ENCODE measurements at places on chromosomes 3 and 15.

- no peaks in the 10 kb centered on the region for H3K36me3 ChIP-seq
- no peak overlapping the region for H3K27ac ChIP-seq
Observed at GRCh38 chr3:71464613-71465012, 118.9 kb downstream of the FOXP1 start.

- H3K36me3 ChIP-seq = no peaks in the 10 kb centered on the region
- no peak for DNase-seq
- no peaks in the 10 kb centered on the region for H3K27me3 ChIP-seq
- no peak overlapping the region for H3K4me3 ChIP-seq
Observed at GRCh38 chr3:157132936-157133335, 27.0 kb downstream of the CCNL1 start.

GRCh38 chr15:68224108-68224507, 5.4 kb downstream of the CLN6 start:
- H3K27me3 ChIP-seq = no peaks in the 10 kb centered on the region
- peaks cover 5% of the 10 kb centered on the region for H3K36me3 ChIP-seq
- peaks cover 31% of the 10 kb centered on the region for H3K4me1 ChIP-seq
- DNase-seq = no peak
- no peak overlapping the region for H3K4me3 ChIP-seq
- H3K27ac ChIP-seq = no peak overlapping the region

- no peak overlapping the region for H3K4me3 ChIP-seq
- no peak overlapping the region for H3K27ac ChIP-seq
- H3K27me3 ChIP-seq = no peaks in the 10 kb centered on the region
- no peaks in the 10 kb centered on the region for H3K4me1 ChIP-seq
Observed at GRCh38 chr3:143151004-143151731, 31.6 kb downstream of the CHST2 start.

DNA sequence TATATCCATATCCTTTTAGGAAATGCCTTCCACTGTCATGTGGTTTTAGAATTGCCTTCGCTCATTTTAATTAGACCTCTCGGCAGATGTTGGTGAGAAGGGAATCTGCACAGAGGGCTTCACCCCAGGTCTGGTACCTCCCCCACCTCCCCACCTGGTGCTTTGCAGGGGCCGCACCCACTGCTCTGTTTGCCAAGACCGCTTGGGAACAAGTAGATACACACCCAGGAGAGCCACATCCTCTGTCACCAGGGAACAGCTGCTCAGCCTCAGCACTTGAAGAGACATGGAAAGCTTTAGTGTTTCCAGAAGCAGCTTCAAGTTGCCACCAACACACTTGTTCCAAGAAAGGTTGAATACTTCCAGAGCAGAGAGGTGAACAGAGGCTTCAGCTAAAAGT, 21.8 kb downstream of the LRRC31 start:
- no peak overlapping the region for H3K27ac ChIP-seq
- H3K4me1 ChIP-seq = no peaks in the 10 kb centered on the region
- H3K27me3 ChIP-seq = no peaks in the 10 kb centered on the region
- no peak overlapping the region for H3K4me3 ChIP-seq
- DNase-seq = no peak

GRCh38 chr3:193775421-193776077, 182.5 kb downstream of the OPA1 start:
- no peaks in the 10 kb centered on the region for H3K27me3 ChIP-seq
- no peaks in the 10 kb centered on the region for H3K36me3 ChIP-seq
- no peak overlapping the region for H3K27ac ChIP-seq
- H3K4me1 ChIP-seq = peaks cover 8% of the 10 kb centered on the region

GRCh38 chr3:172213904-172214303, 174.5 kb downstream of the FNDC3B start:
- no peak overlapping the region for H3K4me3 ChIP-seq
- no peaks in the 10 kb centered on the region for H3K36me3 ChIP-seq
- H3K4me1 ChIP-seq = peaks cover 27% of the 10 kb centered on the region
- H3K27ac ChIP-seq = no peak overlapping the region

DNA sequence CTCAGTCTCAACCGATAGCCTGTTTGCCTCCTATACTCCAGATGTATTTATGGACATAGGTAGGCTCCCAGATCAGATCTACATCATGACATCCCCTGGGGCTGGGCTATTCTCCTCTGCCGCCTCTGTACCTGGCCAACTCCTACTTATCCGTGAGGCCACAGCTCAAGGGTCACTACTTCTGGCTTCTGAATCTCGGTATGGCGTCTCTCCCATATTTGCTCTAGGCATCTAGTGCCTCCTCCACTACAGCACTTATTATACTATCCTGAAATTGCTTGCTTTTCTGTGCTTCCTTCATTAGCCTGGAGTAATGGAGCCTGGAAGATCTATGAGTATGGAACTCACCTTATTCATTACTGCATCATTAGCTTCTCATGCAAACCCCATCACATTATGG, 172.6 kb upstream of the WNT5A start:
- DNase-seq = no peak
- H3K36me3 ChIP-seq = no peaks in the 10 kb centered on the region
- H3K4me3 ChIP-seq = no peak overlapping the region
- peak overlapping the region; percentile 88 for H3K27ac ChIP-seq

DNA sequence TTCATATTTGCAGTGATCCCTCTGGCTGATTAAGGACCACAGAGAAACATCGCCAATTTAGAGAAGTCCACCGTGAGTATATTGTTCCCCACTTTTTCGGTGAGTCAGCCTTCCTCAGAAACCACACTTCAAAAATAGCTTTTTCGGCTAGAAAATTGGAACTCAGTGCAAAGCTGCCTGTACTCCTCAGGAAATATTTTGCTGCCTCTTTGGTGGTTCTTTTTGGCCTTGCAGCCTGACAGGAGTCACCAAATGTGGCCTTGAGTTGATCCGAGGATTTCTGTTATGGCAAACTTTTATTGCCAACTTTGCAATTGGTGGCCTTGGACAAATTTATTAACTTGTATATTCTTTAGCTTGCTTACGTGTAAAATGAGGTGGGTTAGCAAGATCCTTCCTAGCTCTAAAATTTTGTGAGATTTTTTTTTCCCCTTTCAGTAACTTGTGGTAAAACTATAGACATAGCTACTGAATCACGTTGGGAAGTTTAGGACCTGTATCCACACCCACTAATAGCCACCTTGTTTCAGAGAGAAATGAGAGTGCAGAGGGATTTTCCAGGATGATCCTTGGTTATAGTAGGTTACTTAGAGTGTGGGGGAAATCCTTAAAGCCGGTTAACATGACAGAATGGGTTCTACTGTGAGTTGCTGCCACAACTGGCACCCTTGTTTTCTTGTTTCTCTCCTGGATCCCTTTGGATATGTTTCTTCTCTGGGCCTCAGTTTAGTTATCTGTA, 9.9 kb downstream of the ARL6IP5 start:
- H3K36me3 ChIP-seq = no peaks in the 10 kb centered on the region
- peaks cover 64% of the 10 kb centered on the region for H3K4me1 ChIP-seq
- peak overlapping the region; percentile 29 for H3K4me3 ChIP-seq
- no peaks in the 10 kb centered on the region for H3K27me3 ChIP-seq
- DNase-seq = peak; percentile 49

DNA sequence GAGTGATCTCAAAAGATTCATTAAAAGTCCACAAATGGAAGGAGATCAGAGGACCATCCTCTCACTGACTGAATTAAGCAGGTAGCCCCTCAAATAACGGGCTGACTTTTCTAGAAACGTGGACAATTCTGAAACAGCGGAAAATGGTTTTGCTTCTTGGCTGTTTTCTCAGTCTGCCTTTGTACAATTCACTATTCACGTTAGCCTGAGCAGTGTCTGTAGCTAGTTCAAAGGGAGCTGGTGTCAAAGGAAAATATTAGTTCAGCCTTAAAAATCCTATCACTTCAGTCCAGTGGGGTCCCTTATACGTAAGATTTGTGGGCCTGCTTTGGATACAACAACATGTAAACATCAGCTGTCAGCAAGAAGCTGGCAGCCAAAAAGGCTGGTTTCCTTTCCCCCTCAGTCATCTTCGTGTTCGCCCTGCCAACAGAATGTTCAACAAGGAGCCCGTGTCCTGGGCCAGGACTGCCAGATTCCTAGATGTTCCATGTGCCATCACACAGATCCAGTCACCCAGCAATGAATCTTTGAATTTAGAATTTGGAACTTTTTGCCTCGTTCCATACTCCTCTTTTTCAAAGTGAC, 19.3 kb downstream of the LMCD1 start:
- no peak overlapping the region for H3K27ac ChIP-seq
- DNase-seq = no peak
- no peaks in the 10 kb centered on the region for H3K27me3 ChIP-seq

GRCh38 chr3:9291821-9292410, 42.5 kb upstream of the SRGAP3 start:
- H3K36me3 ChIP-seq = no peaks in the 10 kb centered on the region
- no peaks in the 10 kb centered on the region for H3K4me1 ChIP-seq
- no peak overlapping the region for H3K4me3 ChIP-seq
- DNase-seq = no peak

- H3K27ac ChIP-seq = no peak overlapping the region
- H3K4me1 ChIP-seq = no peaks in the 10 kb centered on the region
- peak; percentile 40 for DNase-seq
- H3K36me3 ChIP-seq = no peaks in the 10 kb centered on the region
Observed at GRCh38 chr3:111727843-111728565, 131.1 kb upstream of the PHLDB2 start.

- no peaks in the 10 kb centered on the region for H3K36me3 ChIP-seq
- no peak overlapping the region for H3K27ac ChIP-seq
- no peak for DNase-seq
- no peaks in the 10 kb centered on the region for H3K27me3 ChIP-seq
- H3K4me1 ChIP-seq = no peaks in the 10 kb centered on the region
Observed at GRCh38 chr15:76787273-76787672, 117.9 kb downstream of the SCAPER start.

Data from MM.1S (cell line).